ENCODE measurements at places on chromosomes 2 and 18.

- DNase-seq, result no peak
Observed at GRCh38 chr2:207048416-207048815, 109.1 kb downstream of the CPO start.

- DNase-seq, result no peak
Observed at GRCh38 chr2:178910005-178910404, 102.8 kb upstream of the TTN start.

DNA sequence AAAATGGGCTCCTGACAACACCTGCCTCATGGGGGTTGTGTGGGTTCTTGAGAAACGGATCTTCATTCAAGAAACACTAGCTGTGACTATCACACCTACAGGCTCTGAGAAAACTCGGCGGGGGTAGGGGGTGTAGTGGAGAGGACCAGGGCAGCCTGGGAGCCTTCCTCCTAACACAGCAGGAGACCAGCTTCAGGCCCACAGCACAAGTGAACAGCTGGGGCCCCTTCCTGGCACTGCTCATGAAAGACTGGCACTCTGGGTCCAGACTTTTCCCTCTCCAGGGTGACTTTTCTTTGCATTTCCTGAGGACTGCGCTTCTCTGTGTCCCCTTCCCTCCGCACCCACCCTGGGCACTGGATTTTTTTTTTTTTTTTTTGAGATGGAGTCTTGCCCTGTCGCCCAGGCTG is 7.2 kb upstream of the SEMA4C start:
- no peak for DNase-seq

GRCh38 chr18:41543815-41544214 is 411.2 kb upstream of the PIK3C3 start:
- DNase-seq, result no peak

GRCh38 chr2:136118819-136119716 is 1.1 kb upstream of the CXCR4 start:
- peak; percentile 81 for DNase-seq

DNA sequence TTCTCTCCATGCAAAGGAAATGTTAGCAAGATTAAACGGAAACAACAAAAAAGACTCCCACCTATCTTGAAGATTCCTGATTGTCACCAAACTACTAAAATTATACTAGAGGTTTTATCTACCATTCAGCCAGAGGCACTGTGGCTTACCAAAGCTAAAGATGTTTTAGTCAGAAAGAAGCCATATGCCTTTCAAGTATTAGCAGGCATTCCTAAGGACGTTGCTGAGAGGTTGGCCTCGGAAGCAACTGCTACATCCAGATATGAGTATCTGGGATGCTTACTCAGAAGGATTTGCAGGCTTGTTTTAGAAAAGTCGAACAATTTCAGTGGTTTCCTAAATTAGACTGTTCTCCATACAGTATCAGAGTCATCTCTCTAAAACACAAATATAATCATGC is 88.3 kb upstream of the UBE2E3 start:
- no peak for DNase-seq

DNA sequence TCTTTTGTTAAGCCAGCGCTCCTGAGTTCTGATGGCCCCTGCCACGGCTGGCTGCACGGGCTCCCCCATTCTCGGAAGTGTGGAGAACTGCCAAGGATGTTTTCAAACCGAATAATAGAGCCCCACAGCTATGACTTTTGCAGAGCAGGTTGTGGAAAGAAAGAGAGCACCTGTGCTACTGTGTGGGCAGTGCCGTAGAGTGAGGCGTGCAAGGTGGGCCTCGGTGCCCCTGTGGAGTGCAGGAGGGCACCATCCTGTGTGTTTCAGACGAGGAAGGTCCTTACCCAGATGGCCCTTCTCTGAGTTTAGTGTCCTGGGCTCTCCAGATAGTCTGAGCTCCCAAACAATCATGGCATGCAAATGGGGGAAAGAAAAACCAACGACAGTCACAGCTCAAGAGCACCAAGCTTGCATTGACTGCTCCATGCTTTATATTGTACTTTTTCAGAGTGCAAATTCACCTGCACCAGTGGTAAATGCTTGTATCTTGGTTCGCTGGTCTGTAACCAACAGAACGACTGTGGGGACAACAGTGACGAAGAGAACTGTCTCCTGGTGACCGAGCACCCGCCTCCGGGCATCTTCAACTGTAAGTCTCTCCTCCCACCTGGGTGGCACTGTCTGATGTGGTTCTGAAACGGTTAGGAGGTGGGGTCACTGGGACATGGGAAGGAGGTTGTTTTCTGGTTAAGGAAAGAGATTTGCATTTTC is 219.4 kb downstream of the LDLRAD4 start:
- peak; percentile 30 for DNase-seq

GRCh38 chr2:229296536-229296935 is 25.4 kb upstream of the PID1 start:
- DNase-seq, result no peak

DNA sequence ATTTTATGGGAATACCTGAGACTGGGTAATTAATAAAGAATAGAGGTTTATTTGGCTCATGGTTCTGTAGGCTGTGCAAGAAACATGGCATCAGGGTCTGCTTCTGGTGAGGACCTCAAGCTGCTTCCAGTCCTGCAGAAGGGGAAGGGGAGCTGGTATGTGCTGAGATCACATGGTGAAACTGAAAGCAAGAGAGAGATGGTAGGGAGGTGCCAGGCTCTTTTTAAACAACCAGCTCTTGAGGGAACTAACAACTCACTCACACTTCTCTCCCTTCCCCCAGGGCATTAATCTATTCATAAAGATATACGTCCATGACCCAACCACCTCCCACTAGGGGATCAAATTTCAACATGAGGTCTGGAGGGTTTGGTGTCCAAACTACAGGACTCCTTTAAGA is 40.1 kb downstream of the AGPS start:
- DNase-seq, result no peak

GRCh38 chr2:189599245-189599644 is 18.7 kb upstream of the SLC40A1 start:
- no peak for DNase-seq

GRCh38 chr2:19785447-19785846 is 116.3 kb downstream of the TTC32 start:
- no peak for DNase-seq

DNA sequence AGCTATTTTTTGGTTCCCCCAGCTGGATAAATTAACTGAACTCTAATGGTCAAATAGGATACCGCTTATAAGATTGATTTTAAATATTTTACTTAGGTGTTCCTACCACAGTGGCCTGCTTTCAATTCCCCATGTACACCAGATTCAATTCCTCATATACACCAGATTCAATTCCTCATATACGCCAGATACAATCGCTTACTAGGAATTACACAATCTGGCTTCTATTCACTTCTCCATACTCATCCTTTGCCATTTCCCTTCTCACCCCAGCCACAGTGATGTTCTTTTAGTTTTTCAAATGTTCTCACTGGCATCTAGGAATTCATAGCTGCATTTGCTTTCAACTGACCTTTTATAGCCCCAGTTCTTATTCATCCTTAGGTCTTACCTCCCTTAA is 66.5 kb downstream of the SLC40A1 start:
- DNase-seq, result no peak

GRCh38 chr2:58957188-58957840 is 716.2 kb upstream of the FANCL start:
- no peak for DNase-seq

DNA sequence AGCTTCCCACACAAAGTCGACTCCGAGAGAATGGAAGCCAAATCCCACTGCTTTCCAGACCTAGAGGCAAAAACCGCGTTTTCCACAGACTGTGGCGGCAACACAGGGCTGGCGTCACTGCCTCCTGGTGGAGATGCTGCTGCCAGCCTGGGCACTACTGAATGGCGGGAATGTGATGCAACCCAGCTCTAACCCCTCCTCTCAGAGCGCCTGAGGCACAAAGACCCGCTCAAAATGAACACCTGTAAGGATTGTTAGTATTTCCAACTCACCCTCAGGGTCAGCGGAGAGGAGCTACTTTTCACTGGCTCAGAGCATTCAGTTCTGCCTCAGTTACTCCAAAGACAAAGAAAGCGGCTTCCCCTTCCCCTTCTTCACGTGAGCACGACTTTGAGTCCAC is 548.0 kb upstream of the SALL3 start:
- no peak for DNase-seq

GRCh38 chr2:64251497-64252250 is 107.5 kb upstream of the PELI1 start:
- no peak for DNase-seq

DNA sequence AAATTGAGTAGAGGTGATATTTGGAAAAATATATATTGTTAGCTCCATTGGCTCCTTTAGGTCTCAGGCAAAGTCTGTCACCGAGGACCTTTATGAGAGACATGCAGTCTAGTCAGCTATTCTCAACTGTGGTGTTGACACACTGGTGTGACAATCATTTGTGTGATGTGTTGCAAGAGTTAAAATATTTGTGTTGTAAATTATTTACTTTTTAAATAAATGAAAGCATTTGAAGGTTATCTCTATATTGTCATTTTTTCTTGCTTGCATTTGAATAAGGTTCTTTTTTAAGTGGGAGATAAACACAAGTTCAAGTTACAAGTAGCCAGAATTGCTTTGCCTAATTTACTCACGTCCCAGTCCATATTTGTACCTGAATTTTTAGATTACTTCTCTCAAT is 4.3 kb downstream of the REL start:
- DNase-seq, result no peak

DNA sequence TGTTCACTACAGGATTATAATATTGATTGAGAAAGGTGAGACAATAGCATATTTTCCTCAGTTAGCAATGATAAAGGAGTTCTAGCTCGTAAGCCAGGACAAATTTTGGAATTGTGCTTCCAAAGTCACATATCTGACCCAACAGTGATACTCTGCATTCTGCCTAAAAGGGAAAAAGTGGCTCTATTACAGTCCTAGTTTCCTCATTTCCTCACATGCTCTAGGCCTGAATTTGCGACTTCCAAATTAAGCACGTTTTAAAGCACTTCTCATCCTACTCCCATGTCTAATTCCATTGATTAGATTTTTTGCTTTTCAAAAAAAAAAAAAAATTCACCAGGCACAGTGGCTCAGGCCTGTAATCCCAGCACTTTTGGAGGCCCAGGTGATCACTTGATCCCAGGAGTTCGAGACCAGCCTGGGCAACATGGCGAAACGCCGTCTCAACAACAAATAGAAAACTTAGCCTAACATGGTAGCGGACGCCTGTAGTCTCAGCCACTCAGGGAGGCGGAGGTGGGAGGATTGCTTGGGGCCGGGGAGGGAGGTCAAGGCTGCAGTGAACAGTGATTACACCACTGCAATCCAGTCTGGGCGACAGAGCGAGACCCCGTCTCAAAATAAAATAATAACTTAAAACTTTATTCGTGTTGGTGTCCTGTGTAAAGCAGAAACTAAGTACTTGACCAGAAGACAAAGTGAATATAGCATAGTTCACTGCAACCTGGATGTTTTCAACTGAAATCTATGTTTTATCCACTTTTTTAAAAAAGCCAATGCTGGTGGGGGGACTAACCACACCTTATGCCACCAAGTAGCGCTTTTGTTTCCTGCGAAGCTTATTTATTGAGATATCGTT is 1.5 kb downstream of the ESCO1 start:
- no peak for DNase-seq

GRCh38 chr2:154093856-154094255 is 222.1 kb downstream of the GALNT13 start:
- DNase-seq, result no peak

- no peak for DNase-seq
Observed at GRCh38 chr2:217387776-217388387, 528.0 kb upstream of the TNP1 start.

DNA sequence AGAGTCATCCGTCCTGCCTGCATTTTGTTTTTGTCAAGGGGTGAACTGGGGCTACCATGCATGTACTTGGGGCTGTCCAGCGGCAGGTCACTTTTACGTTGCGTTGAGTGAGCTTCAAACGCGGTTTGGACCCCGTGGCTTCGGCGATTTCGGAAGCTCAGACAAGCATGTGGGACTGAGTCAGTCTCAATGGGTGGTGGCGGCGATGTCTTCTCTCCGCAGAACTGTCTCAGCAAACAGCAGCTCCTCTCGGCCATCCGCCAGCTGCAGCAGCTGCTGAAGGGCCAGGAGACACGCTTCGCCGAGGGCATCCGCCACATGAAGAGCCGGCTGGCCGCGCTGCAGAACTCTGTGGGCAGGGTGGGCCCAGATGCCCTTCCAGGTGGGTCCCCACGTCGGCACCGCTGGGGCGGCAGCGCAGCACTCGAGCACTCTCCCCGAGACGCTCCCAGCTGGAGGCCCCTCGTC is 21.3 kb downstream of the FBLN7 start:
- no peak for DNase-seq

GRCh38 chr2:98282109-98282508 is 64.1 kb upstream of the CNGA3 start:
- DNase-seq, result no peak

- DNase-seq, result no peak
Observed at GRCh38 chr2:181971032-181971431, 14.6 kb upstream of the PPP1R1C start.

GRCh38 chr2:138209009-138209408 is 244.7 kb downstream of the HNMT start:
- DNase-seq, result no peak

DNA sequence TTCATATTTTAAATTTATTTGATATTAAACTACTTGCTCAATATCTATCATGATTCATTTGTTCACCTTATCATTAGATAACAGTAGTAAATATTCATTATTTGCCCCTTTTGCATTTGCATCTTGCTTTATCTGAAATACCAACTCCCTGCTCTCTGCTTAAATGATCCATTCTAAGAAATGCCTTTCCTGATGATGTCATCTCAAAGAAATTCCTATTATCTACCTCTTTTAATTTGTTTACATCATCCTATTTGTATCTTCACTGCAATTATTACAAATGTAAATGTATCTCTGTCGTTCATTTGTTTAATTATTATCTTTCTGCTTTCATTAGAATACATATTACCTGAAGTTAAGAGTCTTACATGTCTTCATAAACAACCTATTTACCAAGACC is 549.9 kb downstream of the CBLN2 start:
- DNase-seq, result no peak

GRCh38 chr18:11047817-11048216 is 101.6 kb downstream of the PIEZO2 start:
- no peak for DNase-seq

DNA sequence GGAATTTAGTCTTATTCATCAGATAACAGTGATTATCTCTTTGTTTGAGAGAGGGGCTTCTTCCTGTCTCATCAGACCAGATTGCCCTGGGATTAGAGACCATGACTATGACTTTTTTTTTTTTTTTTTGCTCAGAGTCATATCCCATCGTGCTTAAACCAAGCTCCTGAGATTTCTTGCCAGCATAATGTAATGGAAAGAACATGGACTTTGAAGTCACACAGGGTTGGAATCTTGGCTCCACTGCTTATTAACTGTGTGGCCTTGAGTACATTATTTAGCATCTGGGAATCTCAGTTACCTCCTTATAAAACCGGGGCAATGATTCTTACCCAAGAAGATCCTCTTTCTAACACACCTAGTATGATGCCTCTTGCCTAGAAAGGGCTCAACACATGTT is 268.3 kb downstream of the DYSF start:
- no peak for DNase-seq

GRCh38 chr2:96873651-96874096 is 3.8 kb upstream of the SEMA4C start:
- DNase-seq, result no peak

GRCh38 chr18:48109961-48110493 is 179.6 kb upstream of the SMAD2 start:
- DNase-seq, result no peak

All from activated T-cell treated with anti-CD3 and anti-CD28 coated beads for 1 hour (primary cell).